ENCODE measurements at places on chromosomes 7 and 10.

GRCh38 chr7:33870120-33870519, 35.2 kb upstream of the BMPER start:
- no peak for DNase-seq

GRCh38 chr7:133040674-133041073, 41.2 kb downstream of the CHCHD3 start:
- DNase-seq: no peak

GRCh38 chr7:91135300-91135699, 128.9 kb upstream of the FZD1 start:
- DNase-seq: no peak

DNA sequence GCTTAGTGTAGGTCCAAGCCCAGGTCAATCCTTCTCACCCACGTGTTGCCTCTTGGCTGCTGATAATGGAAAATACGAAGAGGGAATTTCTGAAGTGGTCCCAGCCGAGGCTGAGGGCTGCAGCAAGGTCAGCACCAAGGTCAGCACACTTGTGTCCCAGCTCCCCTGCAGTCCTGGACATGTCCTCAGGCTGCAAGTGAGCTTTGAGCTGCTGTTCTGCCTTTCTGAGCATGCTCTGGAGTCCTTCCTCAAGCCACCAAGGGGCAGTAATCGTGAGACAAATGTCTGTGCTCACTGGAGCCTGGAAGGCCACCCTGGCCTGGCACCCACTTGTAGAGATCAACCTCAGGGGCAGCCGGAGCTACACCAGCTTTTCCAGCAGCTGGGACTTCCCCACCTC, 28.3 kb downstream of the DRGX start:
- no peak for DNase-seq

DNA sequence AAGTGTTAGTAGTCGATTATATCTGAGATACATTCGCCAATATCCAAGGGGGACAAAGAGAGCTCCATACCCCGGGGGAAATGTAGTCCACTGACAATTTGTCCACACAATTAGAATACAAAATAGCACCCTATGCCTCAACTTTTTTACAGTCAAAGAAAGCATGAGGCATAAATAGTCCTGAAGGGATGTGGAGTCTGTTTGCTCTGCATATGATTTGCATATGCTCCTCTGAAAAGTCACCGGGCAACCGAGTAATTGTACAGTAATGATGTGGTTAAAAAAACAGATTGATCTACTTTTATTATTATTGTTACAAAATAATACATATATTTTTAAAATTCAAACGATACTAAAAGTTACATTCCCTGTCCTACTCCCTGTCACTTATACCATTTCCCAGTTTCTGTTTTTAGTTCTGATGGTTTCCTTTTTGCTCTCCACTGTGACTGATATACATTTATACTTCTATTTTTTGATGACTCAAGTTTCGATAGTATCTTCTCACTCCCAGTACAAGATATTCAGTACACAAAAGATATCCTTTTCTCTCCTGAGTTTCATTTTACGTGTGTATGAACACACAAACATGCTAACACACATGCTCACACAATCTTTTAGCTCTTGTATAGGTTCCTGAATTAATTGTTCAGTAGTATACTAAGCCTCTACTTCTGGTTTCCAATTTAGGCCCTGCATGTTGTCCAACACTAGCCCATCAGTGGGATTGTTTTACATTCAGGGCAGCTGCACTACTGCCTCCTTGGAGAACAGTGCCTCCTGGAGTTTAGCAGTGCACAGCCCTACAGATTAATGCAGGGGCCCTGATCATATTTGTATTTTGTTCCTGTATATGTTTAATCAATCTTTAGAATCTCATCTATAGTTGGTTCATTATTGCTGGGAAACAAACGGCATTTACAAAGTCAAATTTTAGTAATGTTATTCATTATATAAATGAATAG, 130.9 kb downstream of the TES start:
- no peak for DNase-seq

GRCh38 chr7:46784732-46785131, 797.2 kb downstream of the TNS3 start:
- DNase-seq: no peak

DNA sequence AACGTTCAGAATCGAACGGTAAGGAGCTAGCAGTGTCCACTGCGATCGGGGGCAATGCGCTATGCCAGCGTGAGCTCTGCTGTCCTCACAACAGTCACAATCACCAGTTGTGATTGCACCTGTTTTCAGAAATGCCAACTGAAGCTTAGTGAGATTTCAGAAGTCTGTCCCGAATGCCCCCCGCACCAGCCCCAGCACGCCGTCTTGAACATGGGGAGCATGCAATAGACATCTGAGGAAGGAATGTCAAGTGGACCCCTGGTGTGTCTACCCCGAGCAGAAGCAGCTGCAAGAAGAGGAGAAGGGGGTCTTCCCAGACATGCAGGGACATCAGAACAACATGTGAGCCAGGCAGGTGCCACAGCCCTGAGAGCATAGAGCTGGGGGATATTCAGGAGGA, 125.7 kb upstream of the CHST15 start:
- no peak for DNase-seq

DNA sequence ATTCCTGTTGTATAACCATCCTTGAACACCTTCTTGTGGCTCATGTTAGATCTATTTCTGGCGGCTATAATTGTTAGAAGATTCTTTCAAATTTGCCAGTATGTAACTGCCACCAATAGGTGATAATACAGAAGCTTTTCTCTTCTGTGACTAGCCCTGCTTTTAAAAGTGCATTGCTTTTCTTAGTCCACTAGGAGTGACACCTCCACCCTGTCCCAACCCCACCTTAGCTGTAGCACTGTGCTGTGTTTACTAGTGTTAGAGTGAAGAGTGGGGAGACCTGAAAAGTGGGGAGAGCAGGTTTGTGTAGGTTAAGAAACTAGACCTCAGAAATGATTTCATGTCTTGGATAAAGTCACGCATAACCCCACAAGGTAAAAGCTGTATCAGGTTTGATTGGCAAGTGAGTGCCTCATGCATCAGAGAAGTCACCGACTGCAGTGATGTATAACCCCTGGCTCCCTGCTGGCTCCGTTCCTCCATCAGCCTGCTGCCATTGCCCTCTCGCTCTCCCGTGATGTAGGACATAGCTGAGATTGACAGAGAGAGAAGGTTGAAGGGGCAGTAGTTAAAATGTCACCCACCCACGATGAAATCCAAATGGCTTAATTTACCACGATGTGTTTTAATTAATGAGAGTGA, 12.5 kb downstream of the NPVF start:
- DNase-seq: no peak

GRCh38 chr7:66070222-66070621, 5.4 kb upstream of the ASL start:
- no peak for DNase-seq

DNA sequence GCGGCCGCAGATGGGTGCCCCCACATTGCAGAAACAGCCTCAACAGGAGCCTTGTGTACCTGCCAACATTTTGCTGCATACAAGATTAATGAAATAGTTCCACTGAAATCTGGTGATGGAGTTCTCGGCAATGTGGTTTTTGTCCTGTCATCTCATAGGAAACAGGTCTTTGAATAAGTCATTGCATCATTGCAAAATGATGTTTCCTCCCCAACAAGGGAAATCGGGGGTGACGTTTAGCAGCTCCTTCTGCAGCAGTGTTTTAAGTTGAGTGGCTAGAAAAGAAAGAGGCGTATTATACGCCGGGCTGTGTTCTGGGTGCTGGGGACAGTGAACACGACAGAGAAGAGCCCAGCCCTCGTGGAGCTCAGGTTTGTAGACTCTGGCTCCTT, 177.0 kb downstream of the PRKAG2 start:
- no peak for DNase-seq

DNA sequence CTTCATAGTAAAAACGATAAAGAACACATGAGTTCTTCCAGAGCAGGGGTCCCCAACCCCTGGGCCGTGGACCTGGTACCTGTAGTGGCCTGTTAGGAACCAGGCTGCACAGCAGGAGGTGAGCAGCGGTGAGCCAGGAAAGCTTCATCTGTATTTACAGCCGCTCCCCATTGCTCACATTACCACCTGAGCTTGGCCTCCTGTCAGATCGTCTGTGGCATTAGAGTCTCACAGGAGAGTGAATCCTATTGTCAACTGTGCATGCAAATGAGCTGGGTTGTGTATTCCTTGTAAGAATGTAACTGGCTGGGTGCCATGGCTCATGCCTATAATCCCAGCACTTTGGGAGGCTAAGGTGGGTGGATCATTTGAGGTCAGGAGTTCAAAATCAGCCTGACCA, 229.5 kb downstream of the CNTNAP2 start:
- DNase-seq: no peak

DNA sequence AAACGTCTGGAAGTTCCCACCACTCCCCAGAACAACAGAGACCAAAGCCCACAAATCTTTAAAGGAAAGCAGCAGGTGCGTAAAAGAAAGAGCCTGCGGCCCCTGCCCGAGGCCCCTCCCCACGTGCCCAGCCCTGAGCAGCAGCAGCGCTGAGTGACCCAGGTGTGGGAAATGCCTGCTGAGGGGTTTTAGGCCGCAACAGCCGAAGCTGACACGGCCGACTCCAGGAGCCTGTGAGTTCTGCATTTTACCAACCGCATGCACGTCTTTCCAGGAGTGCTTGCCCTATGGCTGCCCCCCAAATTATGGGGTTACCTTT, 1.6 kb upstream of the KNDC1 start:
- no peak for DNase-seq

DNA sequence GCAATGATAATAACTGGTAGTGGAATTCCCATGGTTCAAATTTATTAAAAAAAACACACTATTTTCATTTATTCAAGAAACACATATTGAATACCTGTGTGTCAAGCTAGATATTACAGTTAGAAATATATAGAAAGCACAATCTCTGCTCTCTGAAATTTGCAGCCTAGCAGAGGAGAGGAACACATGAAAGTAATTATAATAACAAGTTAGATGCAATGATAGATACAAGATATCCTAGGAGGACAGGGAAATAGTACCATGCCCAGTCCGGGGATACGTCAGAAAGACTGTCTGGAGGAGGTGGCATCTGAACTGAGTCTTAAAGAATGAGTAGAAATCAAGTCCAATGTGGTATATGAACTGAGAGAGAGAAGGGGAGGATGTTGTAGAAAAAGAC, 485.6 kb upstream of the C7orf33 start:
- no peak for DNase-seq

DNA sequence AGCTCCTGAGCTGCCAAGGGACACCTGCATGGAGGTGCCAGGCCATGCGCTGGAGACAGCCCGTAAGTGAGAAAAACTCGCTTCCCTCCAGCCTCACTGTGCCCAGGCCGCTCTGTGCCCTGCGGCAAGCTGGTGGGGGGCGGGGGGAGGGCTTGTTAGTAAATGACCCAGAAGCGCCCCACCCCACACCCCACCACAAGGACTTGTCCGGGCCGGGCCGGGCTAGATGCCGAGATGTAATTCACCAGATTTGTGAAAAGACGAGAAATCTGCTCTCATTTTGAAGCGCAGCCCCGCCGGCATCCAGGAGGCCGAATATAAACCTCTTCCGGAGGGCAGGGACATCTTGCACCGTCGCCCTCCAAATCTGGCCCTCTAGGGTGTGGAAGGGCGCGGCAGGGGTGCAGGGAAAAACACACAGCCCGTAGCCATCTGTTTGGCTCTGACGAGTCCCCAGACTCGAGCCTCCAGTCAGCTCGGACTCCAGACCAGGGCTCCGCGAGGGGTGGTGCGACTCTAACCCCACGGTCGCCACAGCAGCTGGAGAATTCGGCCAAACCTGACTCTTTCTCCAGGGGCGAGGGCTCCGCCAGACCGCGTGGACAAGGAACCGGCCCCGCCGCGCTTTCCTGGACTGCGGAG, 14.8 kb downstream of the TLX1 start:
- DNase-seq: no peak

DNA sequence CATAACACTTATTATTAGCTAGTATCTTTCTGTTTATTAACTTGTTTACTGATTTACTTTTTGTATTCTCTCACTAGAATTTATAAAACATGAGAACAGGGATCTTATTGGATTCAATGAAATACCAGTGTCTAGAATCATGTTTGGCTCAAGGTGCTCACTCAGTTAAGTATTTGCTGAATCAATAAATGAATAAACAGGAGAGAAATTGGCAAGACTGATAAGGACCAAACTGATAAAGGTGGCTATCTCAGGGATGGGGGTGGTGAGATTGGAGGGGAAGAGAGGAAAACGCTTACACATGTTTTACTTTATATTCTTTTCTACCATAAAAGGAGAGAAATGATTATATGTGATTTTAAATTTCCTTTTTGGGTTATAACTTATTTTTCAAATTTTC, 43.3 kb upstream of the CCDC6 start:
- no peak for DNase-seq

GRCh38 chr10:31935678-31936077, 7.0 kb upstream of the ARHGAP12 start:
- no peak for DNase-seq

- no peak for DNase-seq
These were observed 552.2 kb downstream of the MDFIC start for GRCh38 chr7:115474137-115474536.

GRCh38 chr10:119022846-119023552, 6.5 kb upstream of the NANOS1 start:
- DNase-seq: no peak

DNA sequence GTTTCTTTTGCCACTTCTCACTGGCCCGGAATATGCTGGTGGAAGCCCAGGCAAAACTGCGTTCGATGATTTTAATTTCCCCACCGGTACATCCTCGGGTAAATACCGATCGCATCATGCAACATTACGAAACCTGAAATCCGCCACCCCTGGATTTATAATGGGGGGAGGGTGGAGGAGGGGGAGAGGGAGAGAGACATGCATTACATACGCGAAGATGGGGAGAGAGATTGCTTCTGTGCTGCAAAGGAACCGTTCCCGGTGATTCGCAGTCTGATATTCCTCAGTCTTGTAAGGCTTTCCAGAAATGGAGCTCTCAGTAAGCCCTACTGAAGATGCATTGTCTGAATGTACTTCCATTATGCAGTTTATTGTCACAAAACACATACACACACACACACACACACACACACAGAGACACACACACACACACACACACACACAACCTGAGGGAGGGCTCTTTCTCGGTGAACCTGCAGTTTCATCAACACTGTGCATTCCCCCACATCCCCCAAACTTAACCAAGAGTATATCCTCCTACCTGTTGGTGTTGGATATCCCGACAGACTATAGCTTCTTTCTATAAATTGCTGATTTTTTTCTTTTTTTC, 741 bp downstream of the GPR85 start:
- DNase-seq: no peak

- DNase-seq: no peak
These were observed 615.1 kb downstream of the SUGCT start for GRCh38 chr7:40749877-40750276.

Measured in thyroid gland (tissue), 4 donors.